CD8-positive, alpha-beta memory T cell (primary cell): ENCODE measurements at places on chromosomes 2 and 18.

- no peak for DNase-seq
Observed at GRCh38 chr18:67845035-67845434, 328.5 kb upstream of the DSEL start.

GRCh38 chr18:59484561-59485328 lies 125.7 kb upstream of the LMAN1 start:
- no peak for DNase-seq

DNA sequence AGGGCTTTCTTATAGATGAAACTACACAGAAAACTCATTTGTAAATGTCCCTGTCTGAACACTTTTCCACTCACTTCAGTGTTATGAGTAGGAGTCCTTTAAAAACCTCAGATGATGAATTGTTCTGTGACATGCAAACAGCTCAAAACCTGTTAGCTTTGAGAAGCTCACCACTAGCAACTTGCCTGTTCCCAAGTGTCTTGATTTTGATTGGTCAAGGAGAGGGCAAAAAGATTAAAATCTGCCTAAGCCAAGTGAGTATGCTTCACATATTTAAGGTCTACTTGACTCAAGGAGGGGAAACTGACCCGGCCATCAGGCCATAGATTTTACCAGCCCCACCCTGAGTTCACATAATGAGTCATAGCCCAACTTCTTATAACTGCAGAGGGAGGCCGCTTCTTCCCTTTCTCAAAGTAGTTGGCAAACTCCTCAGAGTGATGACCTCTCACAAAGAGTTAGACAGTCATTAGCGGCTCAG lies 45.2 kb upstream of the MEIS1 start:
- no peak for DNase-seq

DNA sequence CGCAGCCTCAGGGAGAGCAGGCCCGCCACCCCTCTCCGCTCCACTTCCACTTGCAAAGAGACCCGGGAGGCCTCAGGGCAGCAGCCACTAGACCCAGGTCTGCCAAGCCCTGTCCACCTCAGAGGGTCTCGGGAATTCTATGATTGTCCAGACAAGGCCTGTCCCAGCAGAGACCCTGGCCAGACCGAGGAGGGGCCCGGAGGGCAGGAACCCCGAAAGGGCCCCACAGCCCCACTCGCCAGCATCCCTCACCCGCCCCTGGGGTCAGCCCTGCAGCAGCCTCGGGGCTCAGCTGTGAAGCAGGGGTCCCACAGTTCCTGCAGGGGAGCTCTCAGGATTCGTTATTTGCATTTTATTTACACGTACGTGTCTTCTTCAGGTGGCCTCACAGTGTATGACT lies 269.5 kb downstream of the EIPR1 start:
- no peak for DNase-seq

DNA sequence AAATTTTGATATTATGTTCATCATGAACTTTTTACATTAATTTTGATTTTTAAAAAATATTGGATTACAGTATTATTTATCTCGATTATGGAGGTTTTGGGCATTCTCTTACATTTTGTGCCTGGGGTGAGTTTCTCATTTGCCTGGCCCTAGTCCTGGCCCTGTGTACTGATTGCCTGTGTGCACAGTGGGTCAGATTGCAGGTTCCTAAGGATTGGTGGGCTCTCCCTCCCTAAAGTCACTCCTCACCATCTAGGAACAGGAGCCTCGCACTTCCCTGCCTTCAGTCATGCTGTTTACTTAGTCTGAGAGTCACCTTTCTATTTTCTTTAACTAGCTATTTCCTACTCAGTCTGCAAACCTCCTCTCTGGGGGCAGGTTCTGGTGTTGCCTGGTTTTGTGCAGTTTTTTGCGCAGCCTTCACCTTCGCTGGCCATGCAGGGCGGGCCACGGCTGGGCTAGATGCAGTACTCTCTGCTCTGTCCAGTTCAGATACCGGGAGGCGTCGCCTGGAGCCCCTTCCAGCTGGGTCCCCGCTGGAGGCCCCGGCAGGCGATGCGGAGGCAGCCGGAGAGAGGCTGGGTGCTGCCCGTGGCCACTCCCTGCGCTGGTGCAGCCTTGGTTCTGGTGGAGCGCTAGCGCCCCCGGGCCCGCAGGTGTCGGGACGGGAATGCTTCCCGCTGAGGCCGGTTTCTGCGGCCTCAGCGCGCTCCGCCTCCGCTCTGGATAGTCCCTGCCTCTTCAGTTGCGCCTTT lies 23.3 kb upstream of the MC5R start:
- no peak for DNase-seq

GRCh38 chr2:45731141-45731540 lies 79.7 kb downstream of the PRKCE start:
- DNase-seq: no peak

GRCh38 chr18:31100436-31101182 lies 1.6 kb downstream of the DSC2 start:
- no peak for DNase-seq

DNA sequence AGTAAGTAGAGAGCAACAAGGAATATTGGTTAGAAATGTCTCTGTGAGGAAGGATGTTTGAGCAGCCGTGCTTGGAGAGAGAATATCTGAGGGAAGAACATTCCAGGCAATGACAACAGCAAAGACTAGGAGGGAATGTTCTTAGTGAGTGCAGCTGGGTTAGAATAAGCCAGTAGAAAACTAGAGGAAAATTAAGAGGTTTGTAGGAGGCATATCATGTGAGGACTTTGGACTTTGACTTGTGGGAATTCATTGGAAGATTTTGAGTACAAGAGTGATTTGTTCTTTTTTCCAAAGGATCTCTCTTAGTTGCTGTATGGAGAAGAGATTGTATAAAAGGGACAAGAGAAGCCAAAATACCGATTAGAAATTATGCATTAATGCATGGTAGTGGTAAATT lies 47.2 kb downstream of the PPM1B start:
- DNase-seq: no peak

DNA sequence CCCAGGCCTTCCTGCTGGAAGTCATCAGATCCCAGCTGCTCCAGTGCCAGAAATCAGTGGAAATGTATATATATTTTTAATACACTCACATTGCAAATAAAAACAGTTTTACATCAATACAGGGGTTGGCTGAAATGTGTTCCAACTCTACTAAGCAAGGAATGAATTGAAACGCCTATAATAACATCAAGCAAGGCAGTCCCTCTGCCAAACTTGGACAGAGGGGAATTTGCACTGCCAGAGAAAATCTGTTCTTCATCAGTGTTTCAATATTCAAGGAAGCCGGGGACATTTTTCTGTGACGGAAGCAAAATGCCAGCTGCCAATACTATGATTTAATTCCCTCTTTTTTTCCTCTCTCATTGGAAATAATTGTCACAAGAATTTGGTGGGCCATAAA lies 335.3 kb downstream of the TNS1 start:
- no peak for DNase-seq

GRCh38 chr18:59787998-59788790 lies 91.0 kb upstream of the CCBE1 start:
- DNase-seq: no peak

DNA sequence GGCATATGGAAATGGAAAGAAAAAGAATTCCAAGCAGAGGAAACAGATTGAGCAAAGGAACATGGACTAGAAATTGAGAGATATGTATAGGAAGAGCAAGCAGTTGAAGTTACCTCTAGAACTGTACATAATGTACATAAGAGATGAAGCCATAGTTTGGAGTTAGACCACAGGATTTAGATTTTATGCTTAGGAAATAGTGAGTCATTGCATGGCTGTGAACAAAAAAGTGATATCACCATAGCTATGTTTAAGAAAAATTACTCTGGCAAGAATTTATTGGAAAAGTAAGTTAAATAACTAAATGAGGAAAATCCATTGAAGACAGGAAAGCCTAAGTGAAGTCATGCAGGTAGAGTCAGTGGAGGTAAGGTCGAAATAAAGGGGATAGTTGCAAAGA lies 99.4 kb upstream of the GALNT5 start:
- no peak for DNase-seq

- no peak for DNase-seq
Observed at GRCh38 chr18:45642238-45642637, 27.0 kb downstream of the SLC14A2 start.

DNA sequence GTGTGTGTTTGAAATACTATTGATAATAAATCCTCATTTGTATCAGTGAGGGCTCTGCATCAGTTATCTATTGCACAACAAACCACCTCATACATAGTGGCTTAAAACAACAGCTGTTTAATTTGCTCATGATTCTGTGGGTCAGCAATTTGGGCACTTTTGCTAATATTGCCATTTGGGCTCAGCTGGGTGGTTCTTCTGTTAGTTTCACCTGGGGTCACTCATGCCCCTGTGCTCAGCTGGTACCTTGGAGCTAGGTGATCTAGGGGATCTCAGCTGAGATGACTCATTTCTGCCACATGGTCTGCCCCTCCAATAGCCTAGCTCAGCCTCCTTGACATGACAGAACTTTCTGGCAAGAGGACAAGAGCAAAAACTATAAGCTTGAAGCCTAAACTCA lies 126.3 kb downstream of the LYPD6B start:
- no peak for DNase-seq

DNA sequence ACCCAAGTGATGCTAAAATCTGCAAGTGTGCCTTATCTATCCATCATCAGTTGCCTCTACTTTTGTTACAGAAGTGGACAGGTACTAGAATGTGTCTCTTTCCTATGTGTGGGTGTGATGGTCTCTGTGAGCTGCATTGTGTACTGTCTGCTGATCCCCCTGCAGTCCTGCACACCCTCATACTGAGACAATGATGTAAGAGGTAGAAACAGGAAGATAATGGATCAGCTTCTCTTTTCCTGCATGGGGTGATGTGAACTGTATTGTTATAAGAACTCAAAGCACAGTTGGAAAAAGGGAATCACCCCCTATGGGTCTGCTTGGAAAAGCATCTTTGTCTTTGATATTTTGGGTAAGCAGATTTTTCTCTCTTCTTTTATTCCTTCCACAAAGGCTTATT lies 537.6 kb upstream of the CDH2 start:
- no peak for DNase-seq

GRCh38 chr2:40315683-40316082 lies 136.2 kb downstream of the SLC8A1 start:
- DNase-seq: no peak

DNA sequence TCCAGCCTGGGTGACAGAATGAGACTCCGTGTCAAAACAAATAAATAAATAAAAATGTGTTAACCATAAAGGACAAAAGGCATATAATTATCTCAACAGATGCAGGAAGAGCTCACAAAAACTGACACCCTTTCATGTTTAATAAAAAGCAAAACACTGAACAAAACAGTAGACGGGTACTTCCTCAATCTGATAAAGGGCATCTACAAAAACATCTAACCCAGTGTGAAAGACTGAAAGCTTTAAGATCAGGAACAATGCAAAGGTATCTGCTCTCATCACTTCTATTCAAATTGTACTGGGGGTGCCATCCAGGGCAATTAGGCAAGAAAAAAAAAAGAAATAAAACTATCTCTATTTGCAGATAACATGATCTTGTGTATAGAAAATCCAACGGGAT lies 11.7 kb upstream of the NCL start:
- no peak for DNase-seq

DNA sequence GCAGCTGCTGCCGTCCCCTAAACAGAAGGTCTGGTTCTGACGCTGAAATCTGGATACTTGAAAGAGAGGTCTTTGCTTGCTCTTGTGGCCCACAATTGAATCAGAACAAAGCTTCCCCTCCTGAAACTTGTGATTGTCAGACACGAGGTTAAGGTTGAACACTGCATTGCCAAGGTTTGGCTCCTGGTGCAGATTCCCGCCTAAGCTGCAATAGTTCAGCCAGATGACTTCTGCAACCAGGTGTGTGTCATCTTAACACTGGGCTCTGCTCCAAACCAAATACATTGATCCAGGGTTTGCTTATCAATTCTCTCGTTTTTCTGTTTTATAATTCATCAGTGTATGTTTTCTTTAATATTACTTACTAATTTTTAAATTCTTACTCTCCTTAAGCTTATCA lies 14.6 kb downstream of the GKN1 start:
- no peak for DNase-seq

GRCh38 chr2:165874445-165875039 lies 79.0 kb downstream of the TTC21B start:
- no peak for DNase-seq

- no peak for DNase-seq
Observed at GRCh38 chr2:46259777-46260168, 37.4 kb upstream of the EPAS1 start.

GRCh38 chr18:48408111-48408726 lies 964 bp downstream of the ZBTB7C start:
- DNase-seq: no peak

DNA sequence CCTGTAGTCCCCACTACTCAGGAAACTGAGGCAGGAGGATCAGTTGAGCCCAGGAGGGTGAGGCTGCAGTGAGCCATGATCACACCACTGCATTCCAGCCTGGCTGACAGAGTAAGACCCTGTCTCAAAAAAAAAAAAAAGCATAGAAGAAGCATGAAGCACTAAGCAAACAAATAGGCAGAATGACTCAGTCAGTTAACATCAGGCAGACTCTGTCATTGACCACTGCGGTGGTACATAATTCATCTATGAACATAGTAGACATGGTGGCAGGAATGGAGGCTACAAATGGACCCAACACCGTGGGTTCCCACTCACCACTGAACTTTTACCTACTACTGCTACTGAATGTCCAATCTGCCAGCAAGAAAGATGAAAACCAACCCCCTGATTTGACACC lies 7.6 kb upstream of the ASXL2 start:
- DNase-seq: no peak

GRCh38 chr2:79612999-79613398 lies 100.1 kb downstream of the CTNNA2 start:
- no peak for DNase-seq
